ENCODE measurements at places on chromosomes 1 and 21.
A peak's percentile ranks its signal among the peaks of the same experiment; 100 is the strongest.

- no peak for DNase-seq
Measured at GRCh38 chr1:10717296-10718082, 79.0 kb downstream of the CASZ1 start.

DNA sequence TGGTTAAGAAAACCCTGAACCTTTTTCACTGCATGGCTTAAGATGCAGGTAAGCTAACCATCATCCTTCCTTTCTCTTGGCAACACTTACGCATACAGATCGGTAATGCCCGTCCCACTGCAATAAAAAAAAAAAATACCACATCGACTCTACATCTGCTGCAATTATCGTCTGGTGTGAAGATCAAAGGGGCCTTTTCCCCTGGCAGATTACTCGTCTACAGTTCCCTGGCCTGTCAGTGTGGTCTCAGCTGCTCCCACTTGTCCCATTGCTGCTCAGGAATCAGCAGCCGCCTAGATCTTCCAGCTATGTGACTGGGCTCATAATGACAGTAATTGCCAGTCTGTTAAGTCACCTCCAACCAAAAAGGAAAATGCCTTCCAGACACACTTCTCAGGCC is 133.1 kb downstream of the SETD4 start:
- no peak for DNase-seq

DNA sequence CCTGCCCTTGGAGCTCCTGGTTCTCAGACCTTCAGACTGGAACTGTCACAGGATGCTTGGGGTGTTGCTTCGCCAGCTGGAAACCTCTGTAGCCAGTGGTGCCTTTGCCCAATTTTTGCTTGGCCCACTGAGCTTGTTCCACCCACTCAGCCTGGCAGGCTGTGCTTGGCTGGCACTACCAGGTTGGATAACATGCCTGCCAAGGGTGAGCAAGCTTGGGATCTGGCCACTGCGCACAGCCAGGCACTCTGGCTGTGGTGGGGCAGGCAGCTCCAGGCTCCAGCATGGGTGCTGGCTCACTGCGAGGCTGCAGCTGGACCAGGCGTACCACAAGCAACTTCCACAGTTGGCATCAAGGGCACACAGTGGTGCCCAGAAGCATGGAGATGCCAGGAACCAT is 967.8 kb upstream of the NCAM2 start:
- DNase-seq, result no peak

- DNase-seq, result no peak
Measured at GRCh38 chr1:161834967-161835550, 68.9 kb downstream of the ATF6 start.

DNA sequence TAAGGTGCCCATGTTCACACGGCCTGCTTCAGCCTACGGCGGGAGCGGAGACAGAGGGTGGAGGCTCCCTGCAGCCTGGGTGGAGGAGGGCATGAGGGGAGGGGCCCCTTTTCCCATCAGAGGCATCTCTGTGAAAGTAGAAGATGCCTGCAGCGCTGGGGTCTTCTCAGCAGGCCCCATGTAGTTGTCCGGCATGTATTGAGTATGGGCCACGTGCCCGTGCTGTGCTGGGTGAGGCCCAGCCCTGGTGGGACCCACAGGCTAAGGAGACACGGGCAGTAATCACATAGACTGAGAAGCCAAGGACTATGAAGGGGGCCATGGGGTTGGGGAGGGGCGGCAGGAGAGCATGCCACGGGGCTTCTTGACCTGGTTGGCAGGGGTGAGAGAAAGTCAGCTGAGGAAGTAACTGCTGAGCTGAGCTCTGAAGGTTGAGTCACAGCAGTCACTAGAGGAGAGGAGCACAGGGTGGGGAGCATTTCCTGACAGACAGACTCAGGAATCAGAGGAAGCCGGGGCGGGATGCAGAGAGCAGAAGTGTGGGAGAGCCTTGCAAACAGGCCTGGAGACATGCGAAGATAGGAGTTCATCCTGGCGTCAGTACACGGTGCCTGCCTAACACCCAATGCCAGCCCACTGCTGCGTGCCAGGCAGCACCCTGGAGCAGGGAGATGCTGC is 21.6 kb downstream of the PSEN2 start:
- DNase-seq, result no peak

DNA sequence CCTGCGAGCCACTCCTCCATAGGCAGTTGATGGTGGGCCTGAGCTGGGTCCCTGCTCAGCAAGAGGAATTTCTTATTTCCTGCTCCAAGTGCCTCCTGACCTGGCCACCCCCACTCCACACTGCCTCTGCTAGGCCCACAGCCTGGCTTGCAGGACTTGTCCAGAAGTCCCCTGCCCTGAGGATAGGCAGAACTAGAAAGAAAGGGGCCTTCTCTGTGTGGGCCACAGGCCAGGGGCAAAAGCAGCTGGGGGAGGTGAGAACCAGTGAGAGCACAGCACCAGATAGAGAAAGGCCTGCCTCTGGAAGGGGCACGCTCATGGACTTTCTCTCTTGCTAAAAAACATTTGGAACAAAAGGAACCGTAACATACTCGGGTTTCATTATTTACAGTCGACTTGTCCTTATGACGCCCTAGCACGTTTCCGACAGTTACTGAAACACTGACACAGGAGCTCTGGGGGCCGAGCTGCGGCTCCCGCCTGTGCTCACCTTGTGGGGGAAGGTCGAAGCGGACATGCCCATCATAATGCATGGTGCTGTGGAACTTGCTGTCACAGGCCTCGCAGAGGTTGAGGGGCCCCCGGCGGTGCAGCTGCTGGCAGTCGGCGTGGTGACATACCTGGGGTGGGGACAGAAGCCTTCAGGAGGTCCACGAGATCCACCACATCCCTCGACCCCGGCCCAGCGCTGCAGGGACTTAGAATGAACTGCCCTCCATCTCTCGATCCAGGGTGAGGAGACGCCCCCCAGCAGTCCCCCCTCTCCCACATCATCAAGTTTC is 11.3 kb upstream of the TNFRSF25 start:
- DNase-seq, result no peak

GRCh38 chr21:46057710-46058241 is 40.1 kb upstream of the COL6A2 start:
- DNase-seq, result no peak

GRCh38 chr1:150985179-150985825 is 3.2 kb downstream of the ANXA9 start:
- no peak for DNase-seq

GRCh38 chr1:229452956-229453801 is 19.3 kb upstream of the ACTA1 start:
- no peak for DNase-seq

- DNase-seq, result no peak
Measured at GRCh38 chr1:27928216-27928954, 6.4 kb upstream of the SMPDL3B start.

GRCh38 chr1:33698361-33699035 is 165.4 kb upstream of the HMGB4 start:
- DNase-seq, result no peak

DNA sequence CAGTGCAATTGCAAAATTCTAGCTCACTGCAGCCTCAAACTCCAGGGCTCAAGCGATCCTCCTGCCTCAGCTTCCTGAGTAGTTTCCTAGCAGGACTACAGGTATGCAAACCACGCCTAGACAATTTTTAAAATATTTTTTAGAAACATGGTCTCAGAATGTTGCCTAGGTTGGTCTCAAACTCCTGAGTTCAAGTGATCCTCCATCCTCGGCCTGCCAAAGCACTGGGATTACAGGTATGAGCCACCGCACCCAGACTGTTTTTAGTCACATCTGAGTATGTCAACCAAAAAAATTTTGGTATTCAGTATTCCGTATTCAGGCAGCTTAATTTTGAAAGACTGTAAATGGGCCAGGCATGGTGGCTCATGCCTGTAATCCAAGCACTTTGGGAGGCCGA is 11.2 kb downstream of the TARBP1 start:
- DNase-seq, result no peak

GRCh38 chr1:181383695-181384094 is 99.6 kb upstream of the CACNA1E start:
- DNase-seq, result no peak

DNA sequence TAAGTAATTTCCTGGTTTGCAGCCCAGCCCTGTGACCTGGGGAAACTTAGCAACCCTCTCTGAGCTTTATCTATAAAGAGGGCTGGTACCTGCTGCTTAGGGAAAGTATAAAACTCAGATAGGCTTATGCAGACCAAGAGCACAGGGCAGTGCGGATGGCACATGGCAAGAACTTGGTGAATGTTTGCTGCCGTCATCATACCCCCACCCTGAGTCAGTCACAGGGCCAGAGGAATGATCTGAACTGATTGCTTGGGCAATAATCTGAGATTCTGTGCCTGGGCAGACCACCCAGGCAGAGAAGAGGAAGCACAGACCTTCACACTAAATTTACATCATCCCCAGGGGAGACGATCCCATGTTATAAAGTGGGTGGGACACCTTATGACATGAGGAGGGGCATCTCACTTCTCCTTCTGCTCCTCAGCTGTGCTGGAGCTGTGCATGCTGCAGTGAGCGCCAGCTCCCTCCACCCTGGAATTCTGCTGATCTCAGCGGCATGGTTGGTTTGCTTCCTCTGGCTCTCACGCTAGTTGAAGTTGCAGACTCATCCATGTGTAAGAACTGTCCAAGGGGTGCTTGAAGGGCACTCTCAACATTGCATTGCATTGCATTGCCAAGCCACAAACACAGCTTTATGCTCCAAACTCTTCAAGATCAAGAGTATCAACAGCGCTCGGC is 197.1 kb downstream of the AJAP1 start:
- no peak for DNase-seq

DNA sequence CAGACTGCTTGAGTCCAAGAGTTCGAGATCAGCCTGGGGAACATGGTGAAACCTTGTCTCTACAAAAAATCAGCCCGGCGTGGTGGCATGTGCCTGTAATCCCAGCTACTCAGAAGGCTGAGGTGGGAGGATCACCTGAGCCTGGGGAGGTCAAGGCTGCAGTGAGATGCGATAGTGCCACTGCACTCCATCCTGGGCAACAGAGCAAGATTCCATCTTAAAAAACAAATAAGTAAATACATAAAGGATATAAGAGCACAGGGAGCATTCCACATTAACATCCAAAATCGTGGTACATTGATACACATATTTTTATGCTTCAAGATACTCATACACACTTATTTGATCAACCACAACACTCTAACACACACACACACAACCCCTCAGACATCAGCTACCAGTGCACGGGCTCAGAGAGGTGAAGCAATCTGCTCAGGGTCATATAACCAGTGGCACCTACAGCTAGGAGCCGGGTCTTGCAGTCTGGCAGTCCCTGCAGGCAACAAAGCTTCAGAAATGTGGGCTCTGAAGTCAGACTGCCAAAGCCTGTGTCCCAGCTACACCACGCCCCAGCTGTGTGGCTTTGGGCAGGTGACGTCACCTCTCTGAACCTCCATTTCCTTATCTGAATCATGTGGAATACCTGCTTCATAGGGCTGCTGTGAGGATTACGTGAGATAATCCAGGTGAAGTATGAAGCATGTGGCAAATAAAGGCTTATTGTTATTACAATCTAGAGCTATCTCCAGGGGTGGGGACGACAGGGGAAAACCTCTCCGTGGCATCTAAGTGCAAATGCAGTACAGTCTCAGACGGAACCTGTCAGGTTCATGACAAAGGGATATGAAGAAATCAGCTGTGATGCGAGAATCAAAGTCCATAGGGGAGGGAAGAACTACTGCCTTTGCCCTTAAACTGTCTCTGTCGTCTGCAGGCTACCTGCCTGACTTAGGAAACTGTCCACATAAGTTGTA is 4.8 kb upstream of the CRYBG2 start:
- no peak for DNase-seq

DNA sequence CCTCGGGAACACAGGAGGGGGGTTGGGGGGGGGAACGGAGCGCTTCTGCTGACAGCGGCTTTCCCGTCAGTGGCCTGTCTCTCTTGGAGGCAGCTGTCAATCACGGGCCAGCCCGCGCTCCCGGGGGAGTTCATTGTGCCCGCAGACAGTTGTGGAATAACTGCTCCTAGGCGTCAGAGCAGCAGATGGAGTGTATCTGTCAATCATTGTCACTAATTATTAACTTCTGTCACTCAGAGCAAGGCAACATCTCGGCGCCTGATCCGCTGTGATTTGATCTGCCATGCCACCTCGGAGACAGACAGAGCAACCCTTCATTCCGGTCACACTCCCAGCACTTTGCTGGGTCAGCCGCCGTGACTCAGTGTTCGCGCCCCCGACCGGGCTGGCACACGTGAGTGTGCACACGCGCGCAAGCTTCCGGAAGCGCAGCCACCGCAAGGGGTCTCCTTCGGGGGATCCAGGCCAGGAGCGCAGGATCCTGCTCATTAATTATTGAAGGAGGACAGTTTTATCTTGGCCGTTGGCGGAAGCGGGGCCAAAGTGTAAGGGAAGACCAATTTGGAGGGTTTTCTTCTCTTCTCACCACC is 75.8 kb downstream of the RRAGC start:
- no peak for DNase-seq

GRCh38 chr1:178629252-178630154 is 95.5 kb upstream of the RALGPS2 start:
- peak; percentile 67 for DNase-seq

DNA sequence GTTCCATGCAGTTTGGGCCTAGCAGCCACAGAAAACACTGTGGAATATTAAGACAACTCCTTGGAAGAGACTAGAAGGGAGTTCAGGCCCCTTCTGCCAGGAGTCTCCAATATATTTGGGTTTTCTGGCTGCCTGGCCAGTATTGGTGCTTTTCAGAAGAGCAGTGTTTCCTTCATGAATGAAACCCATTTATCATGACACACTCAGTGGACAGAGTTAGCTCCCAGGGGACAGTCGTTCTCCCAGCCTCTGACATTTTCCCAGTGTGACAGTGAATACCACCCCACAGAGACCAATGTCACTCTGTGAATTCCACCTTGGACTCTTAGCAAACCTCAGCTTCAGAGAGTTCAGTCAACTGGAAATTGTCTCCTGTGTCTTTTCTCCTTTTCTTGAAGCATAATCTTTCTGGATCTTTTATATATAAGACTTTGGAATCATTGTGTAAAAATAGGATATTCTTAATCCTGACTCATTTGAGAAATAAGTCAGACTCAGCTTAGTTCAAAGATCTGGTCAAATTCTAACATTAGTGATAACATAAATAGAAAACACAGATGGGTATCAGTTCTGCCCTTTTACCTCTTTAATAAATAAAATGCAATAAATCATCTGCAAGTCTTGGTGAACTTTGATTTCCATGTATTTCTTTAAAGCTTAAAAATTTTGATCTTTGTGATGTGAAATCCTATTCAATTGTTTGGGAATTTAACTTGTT is 40.4 kb downstream of the GNG12 start:
- DNase-seq, result no peak

DNA sequence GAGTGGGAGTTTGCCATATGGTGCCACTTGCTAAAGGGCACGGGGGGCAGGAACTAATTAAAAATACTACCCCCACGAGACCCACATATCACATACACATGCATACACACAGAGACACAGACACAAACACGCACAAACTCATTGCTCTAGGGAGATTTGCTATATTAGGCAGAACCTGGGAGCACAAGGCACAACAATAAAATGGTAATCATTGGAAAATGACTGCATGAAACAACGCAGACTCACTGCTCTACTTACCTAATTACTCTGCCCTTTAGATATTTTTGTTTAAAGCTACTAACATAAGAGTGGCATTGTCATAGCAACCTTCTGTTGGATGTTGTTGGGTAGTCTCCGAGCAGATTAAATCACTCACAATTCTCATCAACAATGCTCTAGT is 20.3 kb upstream of the RGS4 start:
- DNase-seq, result no peak

GRCh38 chr21:35932232-35932911 is 128.0 kb downstream of the SETD4 start:
- peak; percentile 80 for DNase-seq

Data from AG04450 (cell line).